Psoas muscle (tissue), 8 donors: ENCODE measurements at places on chromosomes 13 and 19.

DNA sequence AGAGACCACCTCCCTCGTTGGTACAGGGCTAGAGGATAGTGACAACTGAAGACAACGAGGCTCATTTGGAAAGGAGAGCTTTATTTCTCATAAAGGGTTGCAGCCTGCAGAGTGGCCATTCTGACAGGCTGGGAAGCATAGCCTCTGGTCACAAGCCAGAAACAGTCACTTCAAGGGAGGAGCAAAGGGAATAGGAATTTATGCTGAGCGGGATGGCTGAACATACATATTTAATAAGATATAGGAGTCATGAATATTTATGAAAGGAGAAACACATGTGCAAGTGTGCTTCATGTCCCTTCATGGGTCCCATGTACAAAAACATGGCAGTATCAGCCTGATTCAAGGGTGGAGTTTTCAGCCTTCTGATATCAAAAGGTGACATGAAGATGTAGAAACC lies 27.1 kb upstream of the URI1 start:
- DNase-seq = no peak

- DNase-seq = no peak
Measured at GRCh38 chr19:30167206-30167868, 204.8 kb upstream of the ZNF536 start.

GRCh38 chr19:16328824-16329482 lies 4.3 kb downstream of the KLF2 start:
- no peak for DNase-seq

GRCh38 chr13:46355901-46356590 lies 31.0 kb downstream of the RUBCNL start:
- no peak for DNase-seq

DNA sequence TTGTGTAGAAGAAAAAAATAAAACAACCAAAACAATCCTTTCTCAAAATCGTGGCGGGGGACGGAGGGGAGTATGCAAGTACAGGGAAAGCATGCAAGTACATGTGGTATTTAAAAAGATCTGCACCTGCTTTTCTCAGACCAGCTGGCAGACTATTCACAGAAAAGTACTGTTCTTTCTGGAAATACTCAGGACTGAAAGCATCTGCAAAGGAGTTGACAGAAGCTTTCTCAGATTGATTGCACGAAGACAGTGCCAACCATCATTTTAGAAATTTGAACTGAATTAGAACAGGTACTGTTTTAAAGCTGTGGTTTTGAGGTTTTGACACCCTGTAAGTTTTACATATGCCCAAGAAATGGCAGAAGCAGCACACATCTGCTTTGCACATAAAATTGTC lies 19.8 kb upstream of the PCDH8 start:
- no peak for DNase-seq

- DNase-seq = no peak
Measured at GRCh38 chr13:36475468-36475867, 43.2 kb downstream of the CCNA1 start.

- no peak for DNase-seq
Measured at GRCh38 chr13:49052813-49053212, 77.1 kb downstream of the FNDC3A start.

GRCh38 chr19:10551698-10552301 lies 8.1 kb downstream of the ATG4D start:
- no peak for DNase-seq

DNA sequence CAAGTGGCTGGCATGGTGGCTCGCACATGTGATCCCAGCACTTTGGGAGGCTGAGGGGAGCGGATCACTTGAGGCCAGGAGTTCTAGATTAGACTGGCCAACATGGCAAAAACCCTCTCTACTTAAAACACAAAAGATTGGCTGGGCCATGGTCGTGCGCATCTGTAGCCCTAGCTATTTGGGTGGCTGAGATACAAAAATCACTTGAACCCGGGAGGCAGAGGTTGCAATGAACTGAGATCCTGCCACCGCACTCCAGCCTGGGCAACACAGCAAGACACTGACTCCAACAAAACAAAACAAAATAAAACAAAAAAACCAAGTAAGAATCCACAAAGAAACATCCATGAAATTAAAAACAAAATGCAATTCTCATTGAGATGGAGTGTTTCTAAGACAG lies 630.6 kb downstream of the UQCRFS1 start:
- no peak for DNase-seq

DNA sequence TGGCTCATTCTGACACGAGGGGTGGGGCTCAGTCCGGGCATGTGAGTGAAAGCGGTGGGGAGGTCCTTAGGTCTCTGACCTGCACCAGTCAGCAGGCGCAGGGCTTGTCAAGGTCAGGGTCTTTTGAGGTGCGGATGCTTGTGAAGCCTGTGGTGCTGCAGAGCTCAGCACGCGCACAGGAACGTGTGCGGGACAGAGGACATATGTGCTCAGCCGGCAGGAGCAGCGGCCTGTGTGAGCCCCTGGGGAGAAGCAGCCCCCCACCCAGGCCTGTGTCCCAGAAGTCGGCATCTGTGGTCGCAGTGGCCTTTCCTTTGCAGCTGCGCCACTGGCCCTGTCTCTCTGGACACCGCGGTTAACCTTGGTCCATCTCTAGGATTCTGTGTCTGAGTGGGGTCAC lies 30.9 kb downstream of the ATP4B start:
- DNase-seq = peak; percentile 28

DNA sequence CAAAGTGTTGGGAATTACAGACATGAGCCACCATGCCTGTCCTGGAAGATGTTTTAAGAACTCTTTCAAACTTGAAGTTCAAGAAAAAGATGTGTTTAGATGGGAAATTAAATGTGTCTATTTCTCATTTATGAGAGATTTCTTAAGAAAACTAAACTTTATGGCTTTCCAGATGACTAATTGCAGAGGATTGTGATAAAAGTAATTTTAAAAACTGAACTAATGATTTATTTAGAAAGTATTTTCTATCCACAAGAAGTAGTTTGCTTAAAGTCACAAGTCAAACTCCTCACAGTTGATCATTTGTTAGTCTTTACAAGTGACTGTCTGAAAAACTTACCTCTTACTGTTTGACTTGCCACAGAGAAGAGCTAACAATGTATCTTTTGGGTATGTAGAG lies 89.6 kb upstream of the SPRY2 start:
- no peak for DNase-seq

DNA sequence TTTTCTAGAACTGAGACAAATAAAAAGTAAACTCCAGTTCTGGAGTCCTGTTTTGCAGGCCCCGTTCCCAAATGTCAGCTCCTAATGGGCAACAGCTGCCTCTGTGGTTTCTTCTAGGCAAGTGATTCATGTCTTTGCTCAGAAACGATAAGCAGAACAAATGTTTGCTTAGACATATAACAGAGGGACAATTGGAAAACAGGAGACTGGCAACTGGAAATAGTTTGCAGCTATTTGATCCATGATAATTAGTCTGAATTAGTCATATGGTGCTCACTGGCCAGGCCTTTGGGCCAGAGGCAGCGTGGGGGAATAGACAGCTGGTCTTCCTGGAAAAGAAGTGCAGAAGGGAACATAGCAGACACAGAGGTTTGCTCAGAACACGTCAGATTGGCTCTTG lies 29.2 kb upstream of the TSHZ3 start:
- DNase-seq = peak; percentile 35

DNA sequence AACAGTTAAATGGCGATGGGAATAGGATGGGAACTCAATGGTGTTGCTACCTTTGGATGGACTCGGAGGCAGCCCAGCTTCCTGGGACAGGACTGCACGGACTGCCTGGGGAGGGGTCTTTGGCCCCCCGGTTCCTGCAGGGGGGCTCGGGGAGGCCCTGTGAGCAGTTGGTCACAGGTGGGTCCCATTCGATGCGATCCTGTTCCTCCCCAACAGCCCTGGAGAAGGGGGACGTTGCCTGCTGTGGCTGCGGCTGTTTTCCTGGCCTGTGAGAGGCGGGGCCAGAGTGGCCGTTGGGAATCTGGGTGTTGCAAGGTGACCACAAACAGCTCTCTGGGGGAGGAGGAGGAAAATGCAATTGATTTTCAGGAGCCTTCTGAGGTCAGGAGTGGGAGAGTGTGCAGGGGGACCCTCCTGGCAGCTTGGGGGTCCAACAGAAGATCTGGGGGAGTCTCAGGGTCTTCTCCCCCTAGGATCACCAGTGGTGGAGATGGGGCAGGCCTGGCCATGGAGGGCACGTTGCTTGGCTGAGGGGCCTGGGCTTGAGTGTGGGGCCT lies 1.9 kb upstream of the PLPPR3 start:
- DNase-seq = no peak

- no peak for DNase-seq
Measured at GRCh38 chr19:18717601-18718000, 34.1 kb downstream of the CRTC1 start.

GRCh38 chr13:46756977-46757376 lies 40.0 kb downstream of the ESD start:
- no peak for DNase-seq

GRCh38 chr13:38687246-38688229 lies 661 bp downstream of the FREM2 start:
- peak; percentile 63 for DNase-seq

DNA sequence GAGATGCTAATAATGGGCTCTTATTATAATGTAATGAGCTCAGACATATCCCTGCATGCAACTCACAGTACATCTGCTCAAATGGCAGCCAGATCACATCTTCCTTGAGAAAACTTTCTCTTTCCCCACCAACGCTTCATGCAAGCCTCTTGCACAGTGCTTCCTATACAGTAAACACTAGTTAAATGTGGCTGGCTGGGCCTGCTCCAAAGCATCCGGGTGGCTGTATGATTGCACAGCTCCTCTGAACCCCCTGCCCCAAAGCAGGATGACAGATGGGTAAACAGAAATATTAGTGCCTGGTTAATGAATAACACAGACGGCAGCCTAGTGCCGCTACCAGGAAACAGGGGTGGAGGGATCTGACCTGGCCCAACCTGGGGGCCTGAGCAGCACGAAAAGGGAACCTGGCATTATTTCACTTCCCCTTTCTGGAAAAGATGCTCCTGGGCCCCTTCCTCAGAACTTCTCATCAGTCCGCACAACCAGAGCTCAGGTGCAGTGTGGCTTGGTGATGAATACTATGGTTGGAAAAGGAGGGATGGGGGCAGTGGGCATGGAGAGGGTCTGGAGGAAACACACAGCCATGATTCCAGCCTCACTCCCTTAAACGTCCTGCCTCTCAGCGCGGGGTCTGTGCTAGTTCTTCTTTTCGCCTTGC lies 10.8 kb downstream of the FFAR2 start:
- no peak for DNase-seq

- DNase-seq = no peak
Measured at GRCh38 chr13:62093984-62094780, 678.5 kb upstream of the PCDH20 start.

DNA sequence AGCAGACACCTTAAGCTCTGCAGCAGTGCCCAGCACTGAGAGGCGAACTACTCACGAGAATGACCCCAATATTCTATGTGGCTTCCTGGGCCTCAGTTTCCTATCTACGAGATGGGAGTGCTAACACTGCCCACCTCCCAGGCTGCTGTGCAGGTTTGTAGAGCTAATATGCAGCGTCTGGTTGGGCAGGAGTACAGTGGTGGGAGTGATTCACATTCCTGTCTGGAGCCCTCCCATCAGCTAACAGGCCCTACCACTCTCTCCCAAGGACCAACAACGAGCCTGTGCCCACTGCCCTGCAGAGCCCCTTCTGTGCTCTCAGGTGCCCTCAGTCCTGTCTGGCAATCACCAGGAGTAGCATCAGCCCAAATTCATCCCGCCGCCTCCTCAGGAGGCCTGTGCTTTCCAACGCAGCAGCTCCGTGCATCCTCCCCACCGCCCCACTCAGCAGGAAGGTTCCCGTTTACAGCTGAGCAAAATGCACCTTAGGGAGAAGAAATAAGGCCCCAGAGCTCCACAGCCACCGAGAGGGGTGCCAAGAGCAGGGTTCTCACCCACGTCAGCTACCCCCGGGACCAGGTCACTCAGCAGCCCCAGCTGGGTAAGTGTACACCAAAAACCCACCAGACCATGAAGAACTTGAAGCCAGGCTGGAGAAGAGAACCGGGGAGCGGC lies 6.6 kb downstream of the AKT2 start:
- no peak for DNase-seq

GRCh38 chr13:43979492-43979891 lies 99.8 kb downstream of the LACC1 start:
- DNase-seq = no peak

DNA sequence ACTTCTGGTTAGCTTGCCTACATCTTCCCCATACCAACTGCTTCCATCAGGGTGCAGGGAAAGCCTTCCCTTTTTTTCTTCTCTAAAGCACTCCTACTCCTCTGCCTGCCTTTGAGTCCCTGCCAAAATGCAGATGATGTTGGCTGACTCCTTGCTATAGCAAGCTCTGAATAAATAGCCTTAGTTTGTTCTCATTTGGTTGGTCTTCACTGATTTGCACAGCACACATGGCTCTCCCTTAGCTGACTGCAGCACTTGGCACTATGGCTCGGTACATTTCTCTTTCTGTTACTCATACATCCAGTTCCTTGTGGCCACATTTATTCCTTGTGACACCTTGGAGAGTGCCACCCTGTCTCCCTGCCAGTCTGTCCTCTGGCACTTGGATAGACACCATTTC lies 249.8 kb downstream of the DCLK1 start:
- DNase-seq = no peak

DNA sequence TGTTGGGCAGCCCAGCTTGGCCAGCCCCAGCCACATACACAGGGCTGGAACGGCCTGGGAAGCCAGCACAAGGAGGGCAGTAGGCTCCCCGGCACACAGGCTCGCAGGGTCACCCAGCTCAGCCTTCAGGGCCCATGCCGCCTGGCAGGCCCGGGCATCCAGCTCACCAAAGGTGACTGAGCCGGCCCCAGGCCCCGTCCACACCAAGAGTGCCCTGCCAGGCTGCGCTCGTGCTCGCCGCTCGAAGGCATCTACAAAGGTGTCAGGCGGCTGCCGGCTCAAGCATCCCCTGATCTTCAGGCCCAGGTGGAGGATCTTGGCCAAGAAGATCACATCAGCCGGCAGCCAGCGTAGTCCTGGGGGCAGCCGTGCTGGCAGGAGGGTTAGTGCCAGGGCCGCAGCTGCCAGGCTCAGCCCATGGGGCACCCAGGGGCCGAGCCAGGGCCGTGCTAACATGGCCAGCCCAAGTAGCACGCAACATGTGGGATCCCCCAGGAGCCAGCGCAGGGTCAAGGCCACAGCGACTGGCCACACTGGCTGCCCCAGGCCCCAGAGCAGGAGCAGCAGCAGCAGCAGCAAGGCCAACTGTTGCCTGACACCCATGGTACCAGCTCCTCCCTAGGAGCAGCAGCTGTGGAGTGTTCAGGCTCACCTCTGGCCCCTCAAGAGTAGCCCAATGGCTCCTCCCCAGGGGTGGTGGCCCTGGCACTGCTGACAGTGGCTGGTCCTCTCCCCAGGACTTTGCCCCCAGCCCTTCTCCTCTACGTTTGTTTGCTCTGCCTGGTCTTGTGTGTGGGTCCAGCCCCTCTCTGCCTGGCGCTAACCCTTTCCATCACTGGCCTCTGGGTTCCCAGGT lies at the start of gene SLC27A5:
SLC27A5 (minus strand) TSS at position 640 of the 856 bp plus-strand sequence; CDS start at position 603, 37 bp downstream.
- no peak for DNase-seq

DNA sequence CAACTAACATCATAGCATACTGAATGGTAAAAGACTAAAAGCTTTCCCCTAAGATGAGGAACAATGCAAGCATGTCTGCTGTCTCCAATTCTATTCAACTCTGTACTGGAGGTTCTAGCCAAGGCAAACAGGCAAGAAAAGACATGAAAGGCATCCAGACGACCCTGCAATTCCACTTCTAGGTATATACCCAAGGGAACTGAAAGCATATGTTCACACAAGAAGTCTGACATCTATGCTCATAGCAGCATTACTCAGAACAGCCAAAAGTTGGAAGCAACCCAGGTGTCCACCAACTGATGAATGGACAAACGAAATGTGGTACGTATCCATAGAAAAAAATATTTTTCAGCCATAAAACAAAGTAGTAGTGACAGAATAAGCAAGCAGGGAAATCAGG lies 39.1 kb downstream of the PEPD start:
- DNase-seq = no peak

- DNase-seq = no peak
Measured at GRCh38 chr19:14611051-14611450, 28.2 kb downstream of the CLEC17A start.
